Endothelial cell (in vitro differentiated cells): ENCODE measurements at places on chromosomes 12 and 14. TPM values are rescaled to one million over a fixed set of nuclear protein-coding genes. Genes with fewer than 3 reads are reported as not detected.

OR4E2 gene
- total RNA-seq, result not detected

DNA sequence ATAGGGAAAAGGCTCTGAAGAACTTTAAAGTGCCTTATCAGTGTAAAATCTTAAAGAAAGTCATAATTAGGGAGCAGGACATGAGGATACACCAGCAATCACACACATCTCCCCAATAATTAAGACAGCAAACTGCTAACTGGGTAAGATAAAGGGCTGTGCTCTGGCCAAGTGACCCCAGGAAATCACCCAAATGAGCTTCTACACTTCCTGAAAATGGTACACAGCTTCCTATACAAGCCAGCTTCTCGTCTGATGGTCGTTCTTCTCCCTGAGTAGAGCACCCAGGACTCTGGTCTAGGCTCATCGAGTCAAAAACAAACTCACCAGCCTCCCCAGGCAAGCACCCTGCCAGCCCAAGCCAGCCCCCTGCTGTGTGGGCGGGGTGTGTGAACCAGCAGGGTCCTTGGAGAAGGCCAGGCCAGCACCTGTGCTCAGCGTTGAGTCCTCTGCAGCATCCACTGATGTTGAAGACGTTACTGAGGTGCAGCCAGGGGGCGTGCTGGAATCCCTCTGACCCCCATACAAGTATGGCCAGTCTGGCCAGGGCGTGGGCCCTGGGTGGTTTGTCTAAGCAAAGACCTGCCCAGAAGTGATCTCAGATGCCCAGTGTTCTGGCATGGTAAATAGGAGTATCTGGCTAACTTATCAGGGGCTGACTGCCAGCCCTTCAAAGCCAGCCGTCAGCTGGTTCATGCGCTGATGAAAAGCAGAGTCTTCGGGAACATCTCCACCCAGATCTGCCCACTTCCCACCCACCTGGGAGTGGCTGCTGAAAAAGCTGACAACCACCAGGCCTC, 41.4 kb downstream of the ACTN1 start:
- peaks cover 2% of the 10 kb centered on the region for H3K27me3 ChIP-seq
- no peak for DNase-seq
- peaks cover 4% of the 10 kb centered on the region for H3K36me3 ChIP-seq
- peaks cover 48% of the 10 kb centered on the region for H3K4me1 ChIP-seq
- H3K27ac ChIP-seq, result no peak overlapping the region
- no peak overlapping the region for H3K4me3 ChIP-seq

GRCh38 chr14:76810953-76811400, 1.7 kb downstream of the ANGEL1 start:
- DNase-seq, result peak; percentile 17
- peak overlapping the region; percentile 97 for H3K4me3 ChIP-seq
- H3K4me1 ChIP-seq, result peaks cover 20% of the 10 kb centered on the region
- H3K27me3 ChIP-seq, result peaks cover 2% of the 10 kb centered on the region
- peak overlapping the region; percentile 31 for H3K27ac ChIP-seq
- H3K36me3 ChIP-seq, result peaks cover 19% of the 10 kb centered on the region

DNA sequence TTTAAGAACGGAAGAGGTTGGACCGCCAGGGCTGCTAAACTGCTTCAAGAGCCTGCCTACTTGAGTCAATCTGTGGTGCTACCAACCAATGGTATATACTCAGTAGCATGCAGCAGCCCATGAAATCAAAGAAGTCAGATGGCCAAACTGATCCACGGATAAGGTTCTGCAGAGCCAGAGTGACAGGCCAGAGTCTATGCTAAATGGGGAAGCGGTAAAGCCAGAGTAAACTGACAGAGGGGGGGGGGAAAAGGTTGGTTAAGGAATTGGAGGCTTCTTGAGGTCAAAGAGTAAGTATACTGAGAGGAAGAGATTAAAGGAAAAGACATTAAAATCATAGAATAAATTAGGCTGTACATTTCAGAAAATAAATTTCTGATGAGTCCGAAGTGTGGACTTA, 15.4 kb upstream of the SLC6A13 start:
- no peak for DNase-seq
- no peaks in the 10 kb centered on the region for H3K36me3 ChIP-seq
- no peak overlapping the region for H3K27ac ChIP-seq
- H3K4me1 ChIP-seq, result no peaks in the 10 kb centered on the region
- H3K27me3 ChIP-seq, result no peaks in the 10 kb centered on the region
- no peak overlapping the region for H3K4me3 ChIP-seq

CACNA2D4 gene
- 0.28 TPM for total RNA-seq

DNA sequence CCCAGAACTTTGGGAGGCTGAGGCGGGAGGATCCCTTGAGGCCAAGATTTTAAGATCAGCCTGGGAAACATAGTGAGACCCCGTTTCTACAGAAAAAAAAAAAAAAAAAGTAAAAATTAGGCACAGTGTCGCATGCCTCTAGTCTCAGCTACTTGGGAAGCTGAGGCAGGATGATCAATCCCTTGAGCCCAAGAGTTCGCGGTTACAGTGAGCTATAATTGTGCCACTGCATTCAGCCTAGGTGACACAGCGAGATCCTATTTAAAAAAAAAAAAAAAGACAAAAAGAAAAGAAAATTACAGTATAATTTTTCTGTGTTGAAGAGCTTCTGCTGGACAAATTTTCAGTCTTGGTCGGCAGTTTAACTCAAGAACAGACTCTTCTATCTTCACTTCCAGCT, 133.9 kb upstream of the FGD4 start:
- H3K4me3 ChIP-seq, result no peak overlapping the region
- H3K36me3 ChIP-seq, result peaks cover 5% of the 10 kb centered on the region
- H3K27me3 ChIP-seq, result peaks cover 2% of the 10 kb centered on the region
- peaks cover 36% of the 10 kb centered on the region for H3K4me1 ChIP-seq

DNA sequence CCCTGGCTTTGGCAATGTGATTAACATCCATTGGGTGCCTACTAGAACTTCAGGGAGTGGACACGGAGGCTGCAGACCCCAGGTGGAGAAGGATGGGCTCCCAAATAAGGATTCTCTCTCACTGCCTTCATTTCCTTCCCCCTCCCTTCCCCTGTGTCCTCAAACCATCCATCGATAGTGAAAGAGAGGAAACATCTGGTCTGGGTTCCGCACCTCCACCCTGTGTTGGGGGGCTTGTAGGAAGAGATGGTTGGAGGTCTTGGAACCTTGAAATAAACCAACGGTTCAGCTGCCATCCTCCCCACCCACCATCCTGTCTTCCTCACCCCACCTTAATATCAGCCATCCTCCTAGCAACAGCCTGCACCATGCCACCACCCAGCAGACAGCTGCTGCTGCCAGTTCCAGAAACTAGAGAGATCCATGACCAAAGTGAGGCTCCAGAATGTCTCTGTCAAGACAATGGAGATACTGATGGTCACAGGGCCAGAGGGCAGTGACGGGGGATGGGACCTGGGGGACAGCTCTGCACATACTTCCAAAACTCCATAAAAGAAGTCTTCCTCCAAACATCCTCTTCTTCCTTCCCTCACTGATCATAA, 153.1 kb upstream of the CCND2 start:
- H3K4me1 ChIP-seq, result peaks cover 21% of the 10 kb centered on the region
- no peaks in the 10 kb centered on the region for H3K36me3 ChIP-seq
- no peak overlapping the region for H3K4me3 ChIP-seq
- no peak overlapping the region for H3K27ac ChIP-seq
- peaks cover 6% of the 10 kb centered on the region for H3K27me3 ChIP-seq

GDF3 gene
- 77.7 TPM for total RNA-seq

RERG gene
- 2.5 TPM for total RNA-seq

NINJ2 gene
- 2.3 TPM for total RNA-seq

CATSPERB gene
- total RNA-seq, result not detected

DNA sequence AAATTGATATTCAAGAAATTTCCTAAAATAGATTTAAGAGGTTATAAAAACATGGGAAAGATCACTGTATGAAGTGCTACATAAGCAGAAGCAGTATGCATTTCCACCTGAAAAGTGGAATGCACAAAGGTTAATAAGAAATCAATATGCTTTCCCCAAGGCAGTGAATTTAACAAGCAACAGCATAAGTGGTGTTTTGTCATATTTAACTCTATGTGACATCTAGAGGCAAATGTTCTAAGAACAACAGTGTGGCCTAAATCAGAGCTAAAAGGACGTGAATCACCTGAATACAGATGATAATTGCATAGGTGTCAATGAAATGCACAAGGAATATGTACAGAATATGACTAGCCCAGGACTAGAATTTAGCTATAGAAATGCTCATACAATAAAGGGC, 49.5 kb downstream of the SLC2A13 start:
- H3K4me1 ChIP-seq, result no peaks in the 10 kb centered on the region
- no peak overlapping the region for H3K4me3 ChIP-seq
- no peaks in the 10 kb centered on the region for H3K27me3 ChIP-seq

- H3K4me3 ChIP-seq, result no peak overlapping the region
- H3K27ac ChIP-seq, result no peak overlapping the region
- peaks cover 7% of the 10 kb centered on the region for H3K27me3 ChIP-seq
- H3K36me3 ChIP-seq, result no peaks in the 10 kb centered on the region
Measured at GRCh38 chr12:132352896-132353800, 23.8 kb upstream of the GALNT9 start.

- no peak overlapping the region for H3K4me3 ChIP-seq
- no peaks in the 10 kb centered on the region for H3K4me1 ChIP-seq
- no peak overlapping the region for H3K27ac ChIP-seq
Measured at GRCh38 chr12:101015044-101015443, 195.0 kb downstream of the SLC5A8 start.

EIF2S3B gene
- 7.6 TPM for total RNA-seq

TSPAN19 gene
- total RNA-seq, result 0.59 TPM

DNA sequence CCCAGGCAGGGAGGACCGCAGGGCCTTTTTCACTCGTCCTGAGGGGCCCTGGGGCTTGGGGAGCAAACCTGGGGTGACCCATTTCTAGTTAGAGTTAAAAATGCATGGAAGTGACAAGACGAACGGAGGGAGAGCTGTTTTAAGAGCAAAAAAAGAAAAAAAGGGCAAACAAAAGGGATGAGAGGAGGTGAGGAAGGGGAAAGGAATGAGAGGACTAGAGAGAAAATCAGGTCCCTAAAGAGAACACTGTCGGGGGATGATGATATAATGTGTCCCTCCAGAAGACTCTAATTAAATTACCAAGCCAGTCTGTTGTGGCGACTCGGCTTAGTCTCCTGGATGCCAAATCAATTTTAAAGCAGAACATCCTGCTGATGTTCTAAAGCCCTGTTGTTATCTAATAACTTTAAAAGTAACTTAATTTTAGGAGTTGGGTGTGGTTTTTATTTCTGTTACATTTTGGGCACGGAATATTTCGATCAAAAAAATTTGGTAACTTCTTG, 1.1 kb downstream of the ANO6 start:
- peaks cover 36% of the 10 kb centered on the region for H3K4me1 ChIP-seq
- peak overlapping the region; percentile 81 for H3K27ac ChIP-seq
- peak overlapping the region; percentile 98 for H3K4me3 ChIP-seq
- DNase-seq, result no peak
- H3K36me3 ChIP-seq, result no peaks in the 10 kb centered on the region

DNA sequence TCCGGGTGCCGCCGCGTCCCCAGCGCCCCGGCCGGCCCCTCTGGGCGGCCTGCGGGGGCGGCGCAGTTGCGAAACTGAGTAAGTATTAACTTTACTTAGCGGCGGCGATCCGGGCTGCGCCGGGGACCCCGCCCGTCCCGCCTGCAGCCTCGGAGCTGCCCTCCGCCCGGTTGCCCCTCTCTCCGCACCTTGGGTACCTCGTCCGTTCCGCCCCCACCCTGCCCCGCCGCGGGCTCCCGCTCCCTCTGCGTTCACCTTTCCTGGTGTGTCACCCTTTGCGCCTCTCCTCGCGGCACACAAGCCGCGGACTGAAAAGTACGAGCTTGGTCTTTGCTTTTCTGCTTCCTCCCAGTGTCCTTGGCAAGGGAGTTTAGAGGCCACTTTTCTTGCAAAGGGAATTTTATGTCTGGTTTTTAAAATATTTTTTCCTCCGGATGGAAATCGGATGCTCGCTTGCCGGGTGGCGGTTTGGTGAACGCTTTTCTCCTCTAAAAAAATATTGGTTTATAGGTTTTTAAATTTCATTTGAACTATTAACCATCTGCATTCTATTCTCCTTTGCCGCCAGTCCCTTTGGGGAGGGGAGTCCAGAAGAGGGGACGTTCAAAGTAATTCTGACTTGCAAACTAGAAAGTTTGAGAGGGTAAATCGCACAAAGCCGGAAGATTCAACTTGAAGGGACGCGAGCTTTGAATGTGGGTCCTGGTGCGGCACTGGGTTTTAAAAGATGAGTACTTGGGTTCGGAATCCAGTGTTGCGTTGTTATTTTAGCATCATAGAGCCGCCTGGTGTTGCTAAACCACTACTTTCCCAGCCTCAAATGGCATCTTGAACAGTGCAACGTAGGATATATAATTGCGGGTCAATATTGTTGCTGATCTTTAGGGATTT, 834 bp downstream of the RASSF8 start:
- peaks cover 8% of the 10 kb centered on the region for H3K36me3 ChIP-seq
- H3K4me1 ChIP-seq, result peaks cover 33% of the 10 kb centered on the region
- peaks cover 4% of the 10 kb centered on the region for H3K27me3 ChIP-seq
- peak; percentile 43 for DNase-seq

DNA sequence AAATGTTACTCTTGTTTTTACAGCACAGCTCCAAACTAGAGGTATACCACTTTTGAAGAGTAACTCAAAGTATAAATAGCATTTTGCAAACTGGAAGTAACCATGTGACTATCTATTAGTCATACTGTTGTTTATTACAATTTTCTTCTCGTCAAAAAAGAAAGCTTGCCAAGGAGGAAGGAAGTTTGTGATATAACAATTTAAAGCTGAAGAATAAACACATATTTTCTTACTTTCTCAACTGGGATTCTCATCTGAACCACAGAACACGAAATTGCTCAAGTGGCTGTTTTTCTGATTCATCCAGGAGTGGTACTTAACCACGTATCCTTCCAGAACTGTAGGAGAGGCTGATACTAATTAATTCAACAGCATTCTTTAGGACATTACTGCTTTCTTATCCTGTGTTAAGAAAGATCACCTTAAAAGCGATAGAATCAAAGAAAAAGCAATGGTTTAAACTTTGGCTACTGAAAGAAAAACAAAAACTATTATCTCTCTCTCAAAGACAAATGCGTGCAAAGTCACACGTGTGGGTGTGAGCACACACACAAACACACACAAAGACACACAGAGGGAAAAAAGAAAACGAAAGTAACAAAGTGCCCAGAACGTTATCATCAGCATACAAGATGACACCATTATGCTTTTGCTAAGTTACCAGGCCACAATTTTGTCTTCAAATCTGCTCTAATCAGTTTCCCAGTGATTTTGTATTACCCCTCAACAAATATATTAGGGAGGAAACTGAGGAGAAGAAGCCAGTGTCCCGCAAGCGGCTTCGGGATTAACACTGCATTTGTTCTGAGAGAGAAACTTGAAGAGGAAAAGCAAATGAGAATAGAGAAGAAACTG, at the start of gene CLEC2B:
TSS of gene CLEC2B (minus strand) at position 48 of the 855 bp plus-strand sequence.
- no peaks in the 10 kb centered on the region for H3K36me3 ChIP-seq
- no peak within 1 kb of the TSS for H3K4me3 ChIP-seq
- no peak for DNase-seq

SFSWAP gene
- total RNA-seq, result 56.3 TPM

GRCh38 chr14:24280797-24281460, 9.5 kb upstream of the RABGGTA start:
- no peak for DNase-seq
- peaks cover 13% of the 10 kb centered on the region for H3K27me3 ChIP-seq
